ENCODE measurements at places on chromosomes 12 and 14.

DNA sequence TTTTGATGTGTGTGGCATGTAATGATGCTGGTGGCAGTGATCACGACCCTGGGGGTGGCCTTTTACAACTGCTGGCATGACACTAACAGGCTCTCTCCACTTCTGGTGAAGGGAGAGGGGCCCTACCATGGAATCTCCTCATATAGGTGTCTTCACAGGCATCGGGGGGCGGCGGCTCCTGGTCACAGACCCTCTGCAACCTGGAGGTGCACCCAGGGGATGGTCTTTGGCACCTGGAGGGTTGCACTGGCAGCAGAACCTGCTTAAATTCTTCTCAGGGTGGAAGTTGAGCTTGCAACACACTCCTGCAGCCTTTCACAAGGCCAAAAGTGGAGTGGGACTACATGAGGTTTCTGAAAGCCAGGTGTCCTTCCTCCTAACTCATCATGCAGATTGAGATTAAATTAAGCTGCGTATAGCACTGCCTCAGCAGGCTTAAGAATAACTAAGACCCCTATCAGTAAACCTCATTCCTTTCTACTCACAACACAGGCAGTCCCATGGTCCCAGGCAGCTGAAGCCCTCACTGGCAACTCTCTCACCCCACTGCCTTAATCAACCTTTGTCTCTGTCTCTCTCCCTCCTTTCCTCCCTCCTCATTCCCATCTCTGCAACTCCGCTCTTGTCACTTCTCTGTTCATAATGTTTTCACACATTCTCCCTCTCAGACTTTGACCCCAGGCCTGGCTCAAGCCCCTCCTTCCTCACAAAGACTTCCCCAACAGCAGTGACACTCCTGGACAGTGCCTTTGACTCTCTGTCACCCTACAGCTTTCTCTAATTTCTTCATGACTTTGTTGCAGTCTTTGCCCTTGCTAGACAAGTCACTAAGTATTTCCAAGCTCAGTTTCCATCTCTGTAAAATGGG, 18.9 kb downstream of the NID2 start:
- no peak for DNase-seq

- DNase-seq = no peak
Observed at GRCh38 chr12:125742413-125742812, 677.2 kb downstream of the AACS start.

DNA sequence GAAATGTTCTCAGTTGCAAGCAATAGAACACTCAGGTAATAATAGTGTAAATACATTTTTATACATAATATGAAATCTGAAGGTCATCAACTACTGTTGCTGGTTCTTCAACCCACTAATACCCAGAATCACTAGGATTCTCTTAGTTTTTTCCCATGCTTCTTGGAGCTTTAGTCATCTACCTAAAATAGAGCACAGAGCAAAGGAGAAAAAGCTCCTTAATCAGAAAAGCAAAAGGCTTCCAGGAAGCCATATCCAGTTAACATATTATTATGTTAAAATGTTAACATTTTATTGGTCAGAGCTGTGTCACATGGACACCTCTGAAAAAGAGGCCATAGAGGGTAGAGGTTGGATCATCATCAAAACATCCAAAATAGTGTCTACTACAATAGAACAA, 57.0 kb downstream of the CCER1 start:
- no peak for DNase-seq

GRCh38 chr12:68621472-68622081, 10.9 kb downstream of the RAP1B start:
- DNase-seq = no peak

- DNase-seq = no peak
Observed at GRCh38 chr12:55001198-55001868, 16.8 kb upstream of the TESPA1 start.

GRCh38 chr12:100795174-100795799, 711 bp downstream of the ANO4 start:
- DNase-seq = no peak

GRCh38 chr12:122001466-122002209, 20.0 kb upstream of the BCL7A start:
- no peak for DNase-seq

- DNase-seq = no peak
Observed at GRCh38 chr14:29348504-29348903, 579.1 kb downstream of the PRKD1 start.

DNA sequence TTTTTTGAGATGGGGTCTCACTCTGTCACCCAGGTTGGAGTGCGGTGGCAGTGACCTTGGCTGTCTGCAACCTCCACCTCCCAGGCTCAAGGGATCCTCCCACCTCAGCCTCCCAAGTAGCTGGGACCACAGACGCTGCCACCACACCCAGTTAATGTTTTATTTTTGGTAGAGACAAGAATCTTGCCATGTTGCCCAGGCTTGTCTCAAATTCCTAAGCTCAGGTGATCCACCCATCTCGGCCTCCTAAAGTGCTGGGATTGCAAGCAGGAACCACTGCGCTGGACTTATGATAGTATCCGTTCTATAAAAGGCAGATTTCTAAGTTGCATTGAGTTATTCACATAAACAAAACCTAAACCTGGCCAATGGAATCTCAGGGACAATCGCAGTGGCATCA, 321.1 kb upstream of the PRICKLE1 start:
- no peak for DNase-seq

DNA sequence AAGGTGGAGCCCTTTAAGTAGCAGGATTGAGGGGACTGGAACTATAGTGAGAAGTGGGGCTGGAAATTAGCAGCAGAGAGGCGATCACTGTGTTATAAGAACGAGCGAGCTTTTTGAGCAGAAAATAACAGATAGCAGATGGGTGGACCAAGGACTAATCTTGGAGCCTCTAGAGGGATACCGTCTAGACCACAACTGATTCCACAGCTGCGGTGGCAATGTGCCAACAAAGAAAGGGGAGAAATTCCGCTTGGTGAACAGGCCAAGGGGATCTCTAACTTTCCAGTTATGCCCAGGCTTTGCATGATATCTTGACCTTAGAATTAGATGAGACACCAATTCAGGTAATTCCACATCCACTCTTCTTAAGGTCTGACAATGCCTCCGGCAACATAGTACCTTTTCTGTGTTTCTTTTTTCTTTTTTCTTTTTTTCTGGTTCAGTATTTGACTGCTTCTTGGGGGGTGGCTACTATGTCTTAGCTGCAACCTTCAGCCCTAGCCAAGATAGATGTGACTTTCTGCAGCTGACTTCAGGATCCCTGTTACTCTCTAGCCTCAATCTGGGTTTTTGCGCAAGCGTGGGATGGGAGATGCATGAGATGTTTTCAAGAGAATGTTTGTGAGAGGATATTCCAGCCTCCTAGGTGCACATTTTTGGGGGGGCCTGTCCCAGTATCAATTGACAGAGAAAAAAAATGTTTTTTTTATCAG, 143.4 kb upstream of the CPSF6 start:
- DNase-seq = no peak

DNA sequence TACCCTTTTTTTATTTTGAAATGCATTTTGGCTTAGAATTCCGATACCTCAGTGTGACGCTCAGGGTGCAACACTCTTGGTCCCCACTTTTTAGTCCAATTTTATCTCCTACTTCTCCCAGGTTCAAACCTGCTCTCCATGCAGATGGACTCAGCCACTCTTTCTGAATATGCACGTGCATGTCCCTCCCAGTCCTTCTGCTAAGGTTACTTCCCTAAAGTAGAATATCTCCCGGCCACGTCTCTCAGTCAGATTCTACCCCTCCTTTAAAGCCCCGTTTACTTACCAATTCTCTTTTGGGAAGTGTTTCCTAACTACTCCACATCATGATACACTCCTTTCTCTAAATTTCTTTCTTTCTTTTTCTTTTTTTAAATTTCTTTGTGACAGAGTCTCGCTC, 15.5 kb upstream of the PARP11 start:
- no peak for DNase-seq

DNA sequence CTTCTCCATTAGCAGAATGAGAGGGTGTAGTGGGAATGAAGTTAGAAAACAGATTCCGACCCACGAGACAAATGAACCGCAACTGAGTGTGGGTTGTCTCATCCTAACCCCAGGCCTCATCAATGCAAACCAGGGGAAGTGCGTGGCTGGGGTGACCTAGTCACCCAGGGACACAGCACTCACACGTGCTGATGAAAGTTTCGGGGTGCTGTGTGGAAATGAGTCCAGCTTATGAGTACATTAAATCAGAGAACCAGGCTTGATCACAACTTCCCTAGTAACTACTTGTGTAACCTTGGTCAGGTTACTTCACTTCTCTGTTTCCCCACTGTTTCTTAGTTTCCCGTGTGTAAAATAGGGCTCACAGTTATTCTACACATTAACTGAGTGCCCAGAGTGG, 95.4 kb upstream of the CDKN3 start:
- DNase-seq = no peak

All from stimulated activated CD8-positive, alpha-beta memory T cell treated with anti-CD3 and anti-CD28 coated beads, Interleukin-12 subunit alpha, Interleukin-12 subunit beta, amount 100 ng/mL, for 1 hour (primary cell).